ENCODE measurements at places on chromosomes 4 and X.

DNA sequence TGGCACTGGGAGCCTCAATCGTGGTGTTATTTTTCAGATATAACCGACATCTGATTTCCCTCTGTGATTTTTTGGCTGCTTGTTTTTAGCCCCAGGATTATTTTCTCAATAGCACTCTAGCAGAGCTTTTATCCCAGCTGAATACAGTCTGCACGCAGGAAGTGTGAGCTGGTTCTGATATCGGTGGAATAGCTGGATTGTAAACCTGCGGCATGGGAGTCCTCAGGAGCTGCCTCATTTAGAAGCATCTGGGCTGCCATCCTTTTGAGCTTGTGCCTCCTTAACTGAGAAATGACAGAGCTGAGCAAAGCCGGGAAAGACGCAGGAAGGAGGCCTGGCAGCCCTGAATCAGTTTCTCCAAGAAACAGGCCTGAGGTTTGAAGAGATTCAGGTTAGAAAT is 28.4 kb upstream of the GRPEL1 start:
- DNase-seq: no peak

- DNase-seq: no peak
Observed at GRCh38 chr4:60884587-60884986, 315.5 kb upstream of the ADGRL3 start.

- DNase-seq: no peak
Observed at GRCh38 chrX:15849555-15849954, 5.1 kb downstream of the AP1S2 start.

DNA sequence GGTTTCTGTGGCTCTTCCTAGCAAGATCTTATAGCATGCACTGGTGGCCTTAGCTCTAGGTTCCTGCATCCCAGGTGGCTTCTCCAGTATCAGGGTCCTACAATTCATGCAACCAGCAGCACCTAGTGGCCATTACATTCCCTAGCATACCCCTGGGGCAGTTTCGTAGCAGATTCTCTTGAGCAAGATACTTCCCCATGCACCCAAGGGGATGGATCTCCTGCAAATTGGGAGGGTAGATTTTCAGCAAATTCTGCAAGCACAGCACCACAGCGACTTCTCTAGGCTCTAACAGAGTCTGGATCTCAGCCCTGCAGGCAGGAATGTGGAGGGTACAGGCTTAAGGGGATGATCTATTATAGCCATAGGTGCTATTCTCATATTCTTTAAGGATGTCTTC is 13.1 kb upstream of the SLC9B1 start:
- DNase-seq: no peak

GRCh38 chrX:68185161-68185560 is 248.1 kb downstream of the OPHN1 start:
- DNase-seq: no peak

GRCh38 chrX:109635146-109635545 is 10.2 kb upstream of the KCNE5 start:
- no peak for DNase-seq

DNA sequence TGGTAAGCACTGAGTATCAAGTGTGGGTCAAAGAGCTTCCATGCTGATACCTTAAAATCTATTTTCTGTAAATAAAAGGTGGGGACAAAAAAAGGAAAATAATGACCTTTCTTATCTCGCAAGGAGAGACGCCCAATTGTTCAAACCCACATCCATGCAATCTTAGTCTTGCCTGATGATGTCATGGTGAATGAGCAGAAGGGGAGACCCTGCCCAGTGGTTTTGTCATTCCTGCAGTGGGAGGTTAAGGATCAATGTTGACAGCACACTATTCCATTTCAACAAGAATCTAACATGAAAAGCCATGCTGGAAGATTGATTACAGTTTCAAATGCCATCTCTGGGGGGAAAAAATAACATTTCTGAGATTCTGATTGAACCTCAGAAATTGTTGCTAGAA is 40.7 kb upstream of the PUDP start:
- no peak for DNase-seq

All from activated naive CD4-positive, alpha-beta T cell treated with Interleukin-2 at 50 U/mL for 16 hours (primary cell).